ENCODE measurements at places on chromosomes 12 and 14.

DNA sequence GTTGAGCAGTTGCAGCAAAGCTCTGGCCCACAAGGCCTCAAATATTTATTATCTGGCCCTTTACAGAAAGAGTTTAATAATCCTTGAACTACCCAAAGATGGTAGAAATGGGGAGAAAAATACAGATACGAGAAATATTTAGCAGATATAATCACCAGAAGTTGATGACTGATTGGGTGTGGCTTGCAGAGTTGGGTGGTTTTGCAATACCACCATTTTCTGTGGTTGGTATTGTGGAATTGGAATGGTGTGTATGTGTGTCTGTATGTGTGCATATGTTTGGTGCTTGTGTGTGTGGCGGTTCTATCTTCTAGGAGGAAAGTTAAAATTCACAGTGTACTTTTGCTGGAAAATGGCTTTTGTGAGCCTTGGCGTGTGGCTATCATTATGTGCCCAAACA, 85.4 kb upstream of the MANSC4 start:
- no peaks in the 10 kb centered on the region for H3K36me3 ChIP-seq
- no peak for DNase-seq
- H3K4me3 ChIP-seq, result no peak overlapping the region
- no peak overlapping the region for H3K27ac ChIP-seq
- no peaks in the 10 kb centered on the region for H3K27me3 ChIP-seq
- peaks cover 13% of the 10 kb centered on the region for H3K4me1 ChIP-seq

DNA sequence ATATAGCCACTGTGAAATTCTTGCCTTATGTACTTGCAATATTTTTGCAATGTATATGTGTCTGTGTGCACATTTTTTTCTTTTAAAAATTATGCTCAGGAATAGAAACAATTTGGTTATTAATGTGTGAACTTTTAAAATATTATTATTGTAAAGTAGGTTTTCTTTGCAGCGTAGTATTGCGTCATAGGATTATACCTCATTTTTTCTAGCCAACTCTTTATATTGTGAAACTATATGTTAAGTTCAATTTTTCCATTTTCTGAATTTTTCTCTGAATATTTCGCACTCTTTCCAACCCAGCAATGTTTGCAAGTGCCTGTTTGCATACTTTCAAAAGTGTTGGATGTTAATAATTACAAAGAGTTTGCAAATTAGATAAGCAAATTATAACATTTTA, 471.6 kb upstream of the LMO3 start:
- H3K27ac ChIP-seq, result no peak overlapping the region
- no peaks in the 10 kb centered on the region for H3K4me1 ChIP-seq
- H3K4me3 ChIP-seq, result no peak overlapping the region
- H3K27me3 ChIP-seq, result no peaks in the 10 kb centered on the region
- DNase-seq, result no peak
- H3K36me3 ChIP-seq, result no peaks in the 10 kb centered on the region

DNA sequence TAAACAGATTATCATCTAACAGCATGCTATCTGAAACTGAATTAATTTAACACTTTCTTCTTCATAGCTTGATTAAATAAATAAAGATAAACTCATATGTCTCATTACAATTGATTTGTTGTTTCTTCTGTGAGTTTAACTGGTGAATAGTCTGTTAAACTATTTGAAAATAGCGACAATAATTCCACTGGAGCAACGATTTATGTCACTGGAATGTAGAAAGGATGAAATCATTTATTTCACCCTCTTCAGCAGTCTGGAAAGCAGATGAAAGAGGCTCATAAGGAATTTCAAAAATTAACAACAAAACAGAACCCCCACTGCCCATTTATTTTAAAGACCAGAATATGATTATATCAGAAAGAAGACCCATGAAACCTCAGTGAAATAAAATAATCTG, 1165.1 kb upstream of the USP15 start:
- H3K27ac ChIP-seq, result no peak overlapping the region
- no peak overlapping the region for H3K4me3 ChIP-seq
- no peaks in the 10 kb centered on the region for H3K27me3 ChIP-seq
- no peaks in the 10 kb centered on the region for H3K4me1 ChIP-seq
- H3K36me3 ChIP-seq, result no peaks in the 10 kb centered on the region

DNA sequence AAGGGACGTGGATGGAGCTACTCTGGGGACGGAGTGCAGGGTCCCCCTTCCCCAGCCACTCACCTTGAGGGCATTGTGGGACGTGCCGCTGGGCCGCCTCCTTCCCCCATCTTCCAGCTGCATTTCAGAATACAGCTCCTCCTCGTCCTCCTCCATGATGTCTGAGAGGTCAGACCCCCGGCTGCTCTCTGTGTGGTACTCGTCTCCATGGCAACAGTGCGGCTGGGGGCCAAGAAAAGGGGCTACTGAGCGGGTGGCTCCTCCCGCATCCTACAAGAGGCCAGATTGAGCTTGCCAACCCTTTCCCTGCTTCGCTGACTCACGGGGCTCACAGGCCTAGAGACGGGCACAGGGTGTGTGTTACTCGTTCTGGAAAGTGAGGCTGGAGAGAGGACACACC, 90.4 kb downstream of the PIWIL1 start:
- H3K27ac ChIP-seq, result no peak overlapping the region
- H3K27me3 ChIP-seq, result no peaks in the 10 kb centered on the region
- no peaks in the 10 kb centered on the region for H3K4me1 ChIP-seq
- no peak overlapping the region for H3K4me3 ChIP-seq
- H3K36me3 ChIP-seq, result no peaks in the 10 kb centered on the region

DNA sequence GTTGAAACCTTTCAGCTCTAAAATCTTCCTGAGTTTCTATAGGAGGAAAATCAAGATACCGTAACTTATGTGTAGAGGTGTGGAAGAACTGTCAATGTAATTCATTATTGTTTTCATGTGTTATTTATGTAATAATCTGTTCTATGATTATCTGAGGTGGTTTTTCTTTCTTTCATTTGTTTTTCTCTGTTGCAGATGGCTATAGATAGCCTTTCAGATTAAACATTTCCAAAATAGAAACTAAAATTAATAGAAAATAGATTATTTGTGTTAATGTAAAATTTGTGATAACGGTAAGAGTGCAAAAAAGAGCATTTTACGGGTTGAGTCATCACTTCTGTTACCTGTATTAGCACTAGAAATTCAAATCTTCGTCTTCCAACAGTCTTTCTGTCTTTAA, 128.8 kb downstream of the SYNE2 start:
- H3K36me3 ChIP-seq, result peaks cover 54% of the 10 kb centered on the region
- no peak overlapping the region for H3K4me3 ChIP-seq
- DNase-seq, result no peak

- peaks cover 5% of the 10 kb centered on the region for H3K4me1 ChIP-seq
- DNase-seq, result no peak
- no peak overlapping the region for H3K4me3 ChIP-seq
- no peak overlapping the region for H3K27ac ChIP-seq
- H3K27me3 ChIP-seq, result peaks cover 7% of the 10 kb centered on the region
- peaks cover 5% of the 10 kb centered on the region for H3K36me3 ChIP-seq
These were observed 26.1 kb upstream of the JPH4 start for GRCh38 chr14:23604675-23605170.
